ENCODE measurements at places on chromosomes 2 and 18.

- DNase-seq = no peak
These were observed 267.8 kb downstream of the TSN start for GRCh38 chr2:122023059-122023864.

GRCh38 chr18:46478796-46479195, 178.2 kb downstream of the LOXHD1 start:
- DNase-seq = no peak

GRCh38 chr2:172278667-172279066, 148.7 kb upstream of the ITGA6 start:
- no peak for DNase-seq

GRCh38 chr2:218128781-218129457, 3.1 kb downstream of the CXCR2 start:
- peak; percentile 2 for DNase-seq

DNA sequence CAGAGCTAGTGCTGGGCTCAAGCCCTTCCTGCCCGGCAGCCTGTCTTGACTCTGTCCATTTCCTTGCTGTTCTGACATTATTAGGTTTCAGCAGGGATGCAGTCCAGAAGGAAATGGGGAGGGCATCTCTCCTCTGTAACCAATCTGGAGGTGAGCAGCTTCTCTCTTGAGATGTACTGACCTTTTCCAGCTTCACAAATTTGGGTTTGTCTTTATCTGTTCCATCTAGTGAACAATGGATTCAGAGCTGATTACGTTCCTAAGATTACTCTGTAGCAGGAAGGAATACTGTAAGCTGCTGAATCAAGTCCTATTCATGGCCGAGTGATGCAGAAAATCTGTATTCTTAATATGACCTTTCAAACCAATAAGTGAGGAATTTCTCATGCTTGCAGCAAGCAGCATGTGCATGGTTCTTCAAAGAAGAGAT, 11.0 kb downstream of the PLA2R1 start:
- no peak for DNase-seq

GRCh38 chr2:25809646-25810045, 68.6 kb downstream of the ASXL2 start:
- DNase-seq = no peak

DNA sequence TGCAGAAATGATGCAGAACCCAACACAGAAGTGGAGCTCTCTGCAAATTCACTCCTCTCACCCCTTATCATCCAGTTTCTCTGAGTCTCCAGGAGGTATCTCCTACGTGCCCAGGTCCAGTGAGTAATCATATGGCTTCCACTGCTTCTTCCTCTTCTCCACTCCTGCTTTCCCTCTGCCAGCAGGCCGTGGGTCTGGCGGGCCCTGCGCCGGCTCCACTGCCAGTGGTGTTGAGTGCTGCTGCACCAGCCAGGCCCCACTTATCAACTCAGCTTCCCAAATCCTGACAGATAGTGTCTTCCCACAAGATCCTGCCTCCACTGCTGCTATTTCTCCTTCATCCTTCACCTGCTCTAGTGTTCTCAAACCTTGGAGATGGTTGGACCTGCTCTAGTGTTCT, 227.6 kb upstream of the PARD3B start:
- no peak for DNase-seq

DNA sequence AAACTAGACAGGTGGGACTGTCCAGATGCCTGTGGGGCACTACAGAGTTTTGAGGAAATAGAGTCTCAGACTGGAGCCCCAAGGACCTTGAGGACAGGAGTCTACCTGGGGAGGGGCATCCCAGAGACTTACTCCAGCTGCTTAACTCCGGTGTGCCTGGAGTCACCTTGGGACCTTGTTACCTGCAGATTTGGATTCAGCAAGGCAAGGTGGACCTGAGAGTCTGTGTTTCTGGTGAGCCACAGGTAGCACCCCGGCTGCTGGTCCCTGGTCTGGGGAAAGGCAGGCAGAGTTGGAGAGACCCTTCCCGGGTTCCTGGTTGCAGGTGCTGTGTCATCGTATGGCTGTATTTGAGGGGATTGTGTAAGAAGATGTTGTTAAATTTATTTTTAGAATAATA, 102.4 kb downstream of the AGAP1 start:
- no peak for DNase-seq

- no peak for DNase-seq
These were observed 168.6 kb downstream of the RAPGEF4 start for GRCh38 chr2:172904236-172904635.

DNA sequence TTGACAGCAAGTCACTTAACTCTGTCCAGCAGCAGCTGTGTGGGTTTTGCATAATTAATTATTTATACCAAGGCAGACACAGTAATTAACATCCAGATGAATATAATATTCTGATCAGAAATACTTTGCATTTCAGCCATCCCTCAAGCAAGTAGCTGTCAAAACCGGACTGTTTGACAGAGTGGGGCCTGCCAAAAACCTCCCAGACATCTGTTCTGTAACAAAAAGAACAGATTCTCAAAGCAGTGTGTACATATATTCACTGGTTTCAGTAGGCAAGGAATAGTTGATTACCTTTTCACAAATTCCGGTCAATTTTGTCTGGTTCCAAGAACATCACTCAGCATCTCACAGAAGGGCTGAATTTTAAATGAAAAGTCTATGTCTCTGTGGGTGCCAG, 291.6 kb downstream of the CMPK2 start:
- DNase-seq = no peak

DNA sequence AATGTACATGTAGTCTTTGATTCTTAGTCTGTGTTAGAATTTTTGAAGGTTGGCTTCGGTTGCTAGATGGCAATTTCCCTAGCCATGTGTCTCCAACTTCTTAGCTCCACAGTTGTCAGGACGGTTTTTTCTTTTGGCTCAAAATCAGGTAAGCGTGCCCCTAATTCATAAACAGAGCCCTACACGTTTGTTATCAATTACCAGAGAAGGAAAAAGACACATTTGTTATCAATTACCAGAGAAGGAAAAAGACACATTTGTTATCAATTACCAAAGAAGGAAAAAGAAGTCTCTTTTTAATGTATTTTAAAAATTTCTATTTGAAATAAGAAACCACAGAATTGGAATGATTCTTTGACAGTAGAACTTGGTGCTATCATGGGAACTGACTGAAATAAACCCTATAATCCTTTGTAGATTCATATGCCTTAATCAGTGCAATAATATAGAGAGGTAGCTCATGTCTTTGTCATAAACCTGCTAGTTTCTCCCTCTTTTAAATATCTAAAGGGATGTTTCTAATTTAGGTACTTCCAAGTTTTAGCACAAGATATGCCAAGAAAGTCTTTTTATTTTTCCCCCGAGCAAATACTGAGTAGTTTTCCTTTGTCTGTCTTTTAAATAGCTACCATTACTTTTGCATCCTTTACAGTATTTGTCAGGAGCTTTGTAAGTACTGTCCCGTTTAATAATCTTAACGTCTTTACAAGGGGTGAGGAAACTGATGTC, 35.9 kb downstream of the CAMKMT start:
- DNase-seq = no peak

GRCh38 chr2:96924775-96925747, 55.2 kb upstream of the SEMA4C start:
- DNase-seq = no peak

- peak; percentile 37 for DNase-seq
These were observed 186.8 kb upstream of the PGAP1 start for GRCh38 chr2:197113275-197113711.

DNA sequence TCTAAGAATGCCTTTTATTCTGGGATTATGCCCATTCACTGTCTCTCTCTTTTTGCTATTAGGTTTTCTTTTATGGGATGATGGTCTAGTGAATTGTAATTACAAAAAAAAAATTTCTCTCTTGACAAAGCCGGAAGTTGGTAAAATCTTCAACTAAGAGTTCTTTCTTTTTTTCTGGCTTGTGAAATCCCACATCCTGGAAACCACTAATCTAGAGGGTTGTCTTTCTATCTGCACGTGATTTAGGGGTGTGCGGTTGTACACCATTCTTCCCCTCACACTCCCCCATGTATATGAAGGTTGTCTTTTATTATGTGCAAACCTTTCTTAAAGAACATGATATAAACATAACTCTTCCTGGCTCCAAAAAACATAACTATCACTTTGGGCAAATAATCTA, 52.0 kb downstream of the GATA6 start:
- DNase-seq = no peak

- no peak for DNase-seq
These were observed 35.0 kb downstream of the SLC14A2 start for GRCh38 chr18:45650321-45650720.

- no peak for DNase-seq
These were observed 80.4 kb upstream of the CD226 start for GRCh38 chr18:70028084-70028483.

- DNase-seq = peak; percentile 66
These were observed 120.5 kb upstream of the COPS8 start for GRCh38 chr2:236965021-236965840.

GRCh38 chr2:162092008-162092390, 18.0 kb upstream of the DPP4 start:
- DNase-seq = no peak

DNA sequence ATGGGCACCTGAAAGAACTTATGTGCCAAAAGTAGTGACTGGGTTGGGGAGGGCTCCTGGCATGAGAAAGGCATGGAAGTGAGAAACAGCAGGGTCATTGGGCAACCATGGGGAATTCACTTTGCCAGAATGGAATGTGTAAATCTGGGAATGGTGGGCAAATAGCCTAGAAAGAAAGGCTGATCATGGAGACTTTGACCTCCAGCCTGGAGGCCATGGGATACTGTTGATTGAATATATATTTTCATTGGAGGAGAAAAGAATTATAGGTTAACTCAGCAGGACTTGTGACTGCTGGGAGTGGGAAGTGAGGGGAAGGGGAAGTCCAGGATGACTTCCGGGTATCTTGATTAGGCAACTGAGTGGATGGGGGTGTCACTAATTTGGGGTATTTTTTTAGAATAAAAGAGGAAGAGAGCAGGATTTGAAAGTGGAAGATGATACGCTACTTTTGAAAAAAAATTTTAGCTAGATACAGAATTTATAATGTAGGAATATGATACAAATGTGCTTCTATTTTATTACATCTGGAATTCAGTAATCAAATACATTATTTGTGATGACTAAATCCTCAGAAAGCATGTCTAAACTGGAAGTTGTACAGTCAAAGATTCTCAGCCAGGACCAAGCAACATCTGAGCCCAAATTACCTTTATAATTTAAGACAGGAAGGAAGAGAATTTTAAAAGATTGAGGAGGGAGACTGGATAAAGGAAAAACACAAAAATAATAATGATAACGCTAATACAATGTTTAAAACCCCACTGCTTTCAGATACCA, 116.2 kb downstream of the GATA6 start:
- DNase-seq = no peak

GRCh38 chr2:203122317-203122986, 107.8 kb downstream of the NBEAL1 start:
- no peak for DNase-seq

GRCh38 chr2:129923265-129924091, 56.0 kb upstream of the RAB6C start:
- peak; percentile 94 for DNase-seq

DNA sequence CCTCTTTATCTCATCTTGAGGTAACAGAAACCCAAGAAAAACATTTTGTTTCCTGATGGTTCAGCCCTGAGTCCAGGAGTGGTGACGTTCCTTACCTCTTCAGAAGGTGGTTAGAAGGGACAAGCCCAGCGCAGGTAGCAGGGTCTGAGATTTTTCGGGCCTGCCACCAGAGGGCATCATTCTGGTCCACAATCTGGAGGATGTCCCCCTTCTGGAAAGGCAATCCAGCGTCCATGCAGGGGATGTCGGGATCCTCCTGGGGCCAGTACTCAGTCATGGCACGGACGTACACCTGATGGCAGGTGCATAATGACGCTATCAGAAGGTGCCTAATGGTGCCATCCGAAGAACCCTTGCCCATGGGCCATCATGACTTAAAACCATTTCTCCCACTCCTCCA, 17.7 kb downstream of the MPP4 start:
- peak; percentile 81 for DNase-seq

GRCh38 chr2:26284132-26284531, 39.4 kb downstream of the HADHB start:
- no peak for DNase-seq

- DNase-seq = no peak
These were observed 76.1 kb downstream of the SMIM21 start for GRCh38 chr18:75351409-75351808.

DNA sequence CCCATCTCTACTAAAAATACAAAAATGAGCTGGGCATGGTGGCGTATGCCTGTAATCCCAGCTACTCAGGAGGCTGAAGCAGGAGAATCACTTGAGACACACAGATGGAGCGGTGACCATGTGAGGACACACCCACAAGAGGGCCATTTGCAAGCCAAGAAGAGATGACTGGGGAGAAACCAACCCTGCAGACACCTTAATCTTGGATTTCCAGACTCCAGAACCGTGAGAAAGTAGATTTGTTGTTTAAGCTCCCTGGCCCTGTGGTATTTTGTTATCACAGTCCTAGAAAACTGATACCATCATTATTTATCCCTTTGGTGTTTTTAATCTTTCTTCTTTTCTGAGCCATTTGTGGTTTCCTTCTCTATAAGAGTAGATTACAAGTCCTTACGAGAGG, 88.6 kb upstream of the ID2 start:
- no peak for DNase-seq

- no peak for DNase-seq
These were observed 50.2 kb downstream of the CABYR start for GRCh38 chr18:24189007-24189528.

DNA sequence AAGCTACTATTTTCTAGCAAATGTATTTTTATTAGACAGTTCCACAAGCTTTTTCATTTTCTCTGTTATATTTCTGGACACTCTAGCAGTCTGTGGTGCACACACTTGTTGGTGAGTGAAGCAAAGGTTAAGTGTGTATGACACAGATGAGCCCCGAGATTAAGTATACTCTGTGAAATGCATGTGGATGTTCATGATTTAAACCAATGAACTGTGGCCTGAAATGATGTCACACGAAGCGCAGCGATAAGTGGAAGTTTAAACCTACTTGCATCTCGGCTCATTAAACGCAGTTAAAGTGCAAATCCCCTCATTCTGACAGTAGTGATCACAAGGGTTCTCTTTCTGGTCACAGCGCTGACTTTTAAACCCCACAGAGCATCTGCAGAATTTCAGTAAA, 1488.8 kb upstream of the NXPH2 start:
- no peak for DNase-seq

GRCh38 chr2:143169105-143169504, 39.9 kb downstream of the ARHGAP15 start:
- DNase-seq = no peak

GRCh38 chr2:72794572-72794971, 31.3 kb downstream of the EXOC6B start:
- DNase-seq = no peak
